Psoas muscle (tissue), 8 donors: ENCODE measurements at places on chromosomes 2 and 18. TPM values are rescaled to one million over a fixed set of nuclear protein-coding genes. Genes with fewer than 3 reads are reported as not detected.

The KIDINS220 gene
- total RNA-seq, result 40.4 TPM

The BUB1 gene
- 0.69 TPM for total RNA-seq

The L3MBTL4 gene
- 1.1 TPM for total RNA-seq

The TDRD15 gene
- not detected for total RNA-seq

The GREB1L gene
- 11.3 TPM for total RNA-seq

The KYNU gene
- total RNA-seq, result 0.17 TPM
